ENCODE measurements at places on chromosomes 2 and 18.

GRCh38 chr2:106570316-106570715, 83.2 kb downstream of the CD8B2 start:
- no peak for DNase-seq

DNA sequence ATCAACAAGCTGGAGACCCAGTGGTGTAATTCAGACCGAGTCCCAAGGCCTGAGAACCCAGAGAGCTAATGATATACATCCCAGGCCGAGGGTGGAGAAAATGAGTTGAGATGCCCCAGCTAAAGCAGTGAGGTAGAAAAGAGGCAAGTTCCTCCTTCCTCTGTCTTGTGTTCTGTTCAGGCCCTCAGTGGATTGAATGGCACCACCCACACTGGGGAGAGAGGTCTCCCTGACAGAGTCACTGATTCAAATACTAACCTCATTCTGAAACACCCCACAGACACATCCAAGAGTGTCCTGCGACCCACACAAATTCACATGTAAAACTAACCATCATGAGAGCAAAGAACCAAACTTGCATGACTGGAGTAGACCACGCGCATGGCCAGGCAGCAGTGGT, 215.3 kb downstream of the ANAPC1 start:
- no peak for DNase-seq

- DNase-seq, result no peak
Observed at GRCh38 chr2:21452263-21452662, 328.5 kb downstream of the TDRD15 start.

DNA sequence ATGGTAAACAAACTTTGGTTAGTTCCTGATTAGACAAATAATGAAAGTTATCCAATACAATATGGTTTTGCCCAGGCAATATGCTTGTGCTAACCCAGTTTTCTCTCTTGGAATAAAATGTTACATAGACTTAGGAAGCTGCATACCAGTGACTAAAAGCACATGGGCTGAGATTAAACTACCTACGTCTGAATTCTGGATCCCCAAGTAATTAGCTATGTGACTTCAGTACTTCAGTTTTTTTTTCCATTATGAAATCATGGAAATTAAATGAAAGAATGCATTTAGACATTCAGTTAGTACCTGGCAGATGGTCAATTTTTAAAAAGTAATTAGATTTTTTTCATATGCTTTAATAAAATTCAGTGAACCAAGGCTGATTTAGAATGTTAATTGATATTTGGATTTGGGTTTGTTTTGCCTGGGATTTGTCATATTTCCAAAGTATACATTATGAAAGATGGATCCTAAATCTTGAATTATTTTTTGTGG, 213.9 kb downstream of the PTH2R start:
- DNase-seq, result no peak

- no peak for DNase-seq
Observed at GRCh38 chr2:234841321-234842015, 110.3 kb upstream of the SH3BP4 start.

DNA sequence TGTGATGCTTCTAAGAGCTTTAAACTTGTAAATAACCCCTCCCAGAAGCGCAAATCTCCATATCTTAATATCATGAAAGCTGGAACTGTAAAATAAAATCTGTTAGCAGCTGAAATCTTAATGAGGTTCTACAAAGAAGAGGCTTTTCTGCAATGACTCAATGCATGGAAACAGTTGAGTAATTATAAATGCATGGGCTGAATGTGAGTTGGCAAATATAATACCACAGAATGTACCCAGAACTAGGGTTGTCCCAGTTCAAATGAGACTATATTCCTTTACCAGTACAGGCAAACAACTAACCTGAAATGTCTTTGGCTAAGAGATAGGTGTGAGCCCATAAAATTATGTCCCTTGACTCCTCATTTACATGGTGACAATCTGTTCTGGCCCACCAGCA, 52.9 kb downstream of the SATB2 start:
- DNase-seq, result no peak

- DNase-seq, result no peak
Observed at GRCh38 chr2:54639609-54640008, 83.9 kb upstream of the EML6 start.
